Stimulated activated CD8-positive, alpha-beta memory T cell treated with anti-CD3 and anti-CD28 coated beads, Interleukin-7, amount 100 ng/mL, for 48 hours (primary cell): ENCODE measurements at places on chromosomes 11 and 22.

GRCh38 chr11:64887757-64888405, 9.5 kb upstream of the EHD1 start:
- peak; percentile 63 for DNase-seq

GRCh38 chr11:72727521-72727920, 24.7 kb downstream of the ARAP1 start:
- no peak for DNase-seq

- no peak for DNase-seq
Observed at GRCh38 chr11:129023968-129024676, 81.5 kb upstream of the TP53AIP1 start.

DNA sequence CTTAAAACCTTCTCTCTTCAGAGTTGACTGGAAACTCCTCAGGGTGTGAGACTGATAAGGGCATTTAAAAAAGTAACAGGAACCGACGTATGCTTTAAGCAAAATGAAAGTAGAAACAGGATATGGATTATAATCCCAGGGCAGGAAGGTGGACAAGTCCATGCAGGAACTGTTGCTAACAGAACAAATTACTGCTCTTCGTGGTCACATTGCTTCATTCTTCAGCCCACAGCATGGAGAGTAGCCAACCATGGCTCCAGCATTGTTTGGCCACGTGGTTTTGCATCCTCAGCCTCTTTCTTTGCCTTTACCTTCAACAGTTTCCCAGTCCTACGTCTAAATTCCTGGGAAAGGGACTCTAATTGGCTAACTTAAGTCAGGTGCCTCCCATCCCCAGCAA, 563.1 kb upstream of the ISX start:
- DNase-seq, result no peak

DNA sequence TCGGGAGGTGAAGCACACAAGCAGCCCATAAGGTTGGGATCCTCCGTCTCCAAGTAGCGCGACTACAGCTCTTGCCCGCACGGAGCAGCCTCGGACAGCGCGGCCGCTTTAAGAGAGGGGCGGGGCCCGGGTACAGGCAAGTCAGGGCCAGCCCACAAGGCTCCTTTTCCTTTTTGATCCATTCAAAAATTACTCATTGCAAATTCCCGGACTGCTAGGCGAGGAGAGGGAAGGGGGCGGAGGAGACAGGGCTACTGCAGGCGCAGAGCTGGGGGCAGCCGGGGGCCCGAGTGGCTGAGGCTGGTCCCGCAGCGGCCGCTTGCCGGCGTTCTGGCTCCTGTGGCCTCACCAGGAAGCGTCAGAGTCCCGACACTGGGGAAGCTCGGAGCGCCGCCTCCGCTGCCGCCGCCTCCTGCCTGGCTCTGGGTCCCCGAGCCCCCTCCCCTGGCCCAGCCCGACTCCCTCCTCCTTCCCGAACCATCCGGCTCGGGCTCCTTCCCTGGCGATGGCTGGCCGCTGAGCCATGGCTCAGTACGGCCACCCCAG, at the start of gene UBASH3B:
Gene UBASH3B (plus strand): TSS at position 196 of the 546 bp plus-strand sequence. CDS start 328 bp downstream, at position 524.
- DNase-seq, result peak; percentile 51

- DNase-seq, result no peak
Observed at GRCh38 chr22:27796829-27797519, 4.6 kb downstream of the MN1 start.

DNA sequence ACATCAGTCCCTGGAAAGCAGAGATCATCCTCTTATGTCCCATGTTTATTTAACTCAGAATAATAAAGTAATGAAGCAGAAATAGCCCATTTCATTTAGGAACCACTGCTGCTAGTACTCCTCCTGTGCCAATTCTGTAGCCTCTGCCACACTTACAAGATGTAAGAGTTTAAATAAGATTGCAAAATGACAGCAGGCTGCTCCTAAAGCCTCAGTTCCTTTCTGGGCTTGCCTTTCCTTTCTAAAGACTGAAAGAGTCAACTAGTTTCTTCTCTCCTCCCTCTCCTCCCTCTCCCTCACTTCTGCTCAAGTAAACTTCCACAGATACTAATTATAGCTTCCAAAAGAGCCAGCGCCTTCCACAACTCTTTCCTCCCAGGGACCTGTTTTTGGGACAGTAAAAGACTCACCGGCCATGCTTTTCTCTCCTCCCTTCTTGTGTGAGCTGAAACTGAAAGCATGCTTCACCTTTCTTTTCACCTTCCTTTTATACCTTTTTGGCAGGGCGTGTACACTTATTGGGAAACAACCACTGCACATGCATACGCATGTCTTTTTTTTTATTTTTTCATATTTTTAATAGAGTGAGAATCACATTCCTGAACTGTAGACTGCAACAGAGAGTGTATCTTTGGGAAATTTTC, 26.1 kb upstream of the CARD16 start:
- no peak for DNase-seq

DNA sequence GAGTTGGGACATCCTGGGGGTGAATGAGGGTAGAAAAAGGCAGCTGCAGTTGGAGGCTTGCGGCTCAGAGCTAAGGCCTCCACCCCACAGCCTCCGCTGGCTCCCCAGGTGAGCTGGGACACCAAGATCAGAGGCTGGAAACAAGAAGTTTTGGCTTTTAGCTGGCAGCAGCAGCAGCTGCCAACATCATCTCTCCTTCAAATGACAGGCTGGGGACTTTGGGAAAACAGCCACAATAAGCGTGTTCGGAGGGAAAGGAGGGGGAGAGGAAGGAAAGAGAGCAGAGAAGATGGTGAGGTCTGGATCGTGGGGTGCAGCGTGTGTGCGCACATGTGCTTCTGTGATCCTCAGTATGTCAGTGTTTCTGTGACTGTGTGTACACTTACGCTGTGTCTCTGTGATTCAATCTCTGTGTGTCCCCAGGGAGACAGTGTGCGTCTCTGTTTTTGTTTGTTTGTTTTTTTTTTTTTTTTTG, 62.0 kb upstream of the RASD2 start:
- no peak for DNase-seq

DNA sequence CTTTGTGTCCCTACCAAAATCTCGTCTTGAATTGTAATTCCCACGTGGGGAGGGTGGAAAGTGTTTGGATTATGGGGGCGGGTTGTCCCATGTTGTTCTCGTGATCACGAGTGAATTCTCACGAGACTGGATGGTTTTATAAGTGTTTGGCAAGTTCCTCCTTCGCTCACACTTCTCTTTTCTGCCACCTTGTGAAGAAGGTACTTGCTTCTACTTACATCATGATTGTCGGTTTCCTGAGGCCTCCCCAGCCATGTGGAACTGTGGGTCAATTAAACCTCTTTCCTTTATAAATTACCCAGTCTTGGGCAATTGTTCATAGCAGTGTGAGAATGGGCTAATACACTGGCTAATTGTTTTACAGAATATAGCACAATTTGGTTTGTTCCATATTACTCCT, 326.3 kb downstream of the GRM5 start:
- no peak for DNase-seq

- peak; percentile 99 for DNase-seq
Observed at GRCh38 chr11:64241491-64242374, 838 bp downstream of the FKBP2 start.

DNA sequence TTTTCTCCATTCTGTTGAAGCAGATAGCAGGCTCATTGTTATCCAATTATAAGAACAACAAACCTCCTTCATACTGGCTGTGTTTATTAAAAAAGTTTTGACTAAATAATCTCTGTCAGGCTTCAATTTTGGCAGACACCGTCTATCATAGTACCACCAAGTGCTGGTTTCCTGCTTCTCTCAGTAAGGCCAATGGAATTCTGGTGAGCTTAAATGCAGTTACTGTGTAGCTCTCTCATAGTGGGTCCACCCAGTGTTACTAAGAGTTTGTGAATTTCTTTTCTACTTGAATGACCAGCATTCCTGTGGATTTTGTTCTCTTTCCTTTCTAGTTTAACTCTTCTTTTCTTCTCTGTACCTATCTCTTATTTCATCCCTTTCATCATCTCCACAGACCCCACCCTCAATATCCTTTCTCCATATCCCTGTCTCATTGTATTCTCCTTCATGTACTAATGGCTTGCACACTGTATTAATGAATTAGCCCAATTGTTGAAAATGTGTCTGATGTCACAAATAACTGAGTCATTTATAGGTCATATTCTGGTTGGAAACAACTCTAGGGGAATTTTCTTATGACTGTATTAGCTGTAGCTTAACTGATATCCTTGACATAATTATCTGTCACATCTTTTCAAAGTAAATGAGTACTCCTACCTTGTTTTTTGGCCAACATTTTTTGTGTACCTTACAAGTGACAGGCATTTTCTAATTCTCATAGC, 372.1 kb downstream of the FAT3 start:
- no peak for DNase-seq

GRCh38 chr11:70367071-70367470, 31.3 kb upstream of the CTTN start:
- no peak for DNase-seq

DNA sequence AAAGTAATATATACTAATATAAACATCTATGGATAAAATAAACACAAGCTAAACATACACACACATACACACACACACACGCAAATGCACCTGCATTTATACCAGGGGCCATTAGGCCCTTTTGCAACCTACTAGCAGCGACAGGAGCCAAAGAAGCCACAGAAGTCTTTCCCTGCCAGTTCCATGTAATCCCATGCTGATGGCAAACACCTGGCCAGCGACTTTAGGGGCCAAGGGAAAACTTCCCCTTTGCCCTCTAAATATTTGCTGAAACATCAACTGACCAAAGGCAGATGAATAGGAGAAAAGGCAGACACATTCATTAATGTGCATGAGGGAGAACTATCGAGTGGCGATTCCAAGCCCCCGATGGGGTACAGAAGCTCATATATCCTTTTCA, 14.8 kb upstream of the P2RY2 start:
- no peak for DNase-seq

- DNase-seq, result no peak
Observed at GRCh38 chr22:45421349-45422055, 8.0 kb downstream of the RIBC2 start.

- no peak for DNase-seq
Observed at GRCh38 chr11:120034176-120034875, 103.6 kb downstream of the TRIM29 start.

GRCh38 chr11:110486156-110486555, 56.4 kb downstream of the FDX1 start:
- DNase-seq, result no peak

- DNase-seq, result no peak
Observed at GRCh38 chr11:61080526-61080925, 21.8 kb upstream of the CD5 start.

- DNase-seq, result no peak
Observed at GRCh38 chr11:3095712-3096361, 38.6 kb upstream of the CARS1 start.

- DNase-seq, result no peak
Observed at GRCh38 chr11:2216400-2217064, 44.9 kb upstream of the TH start.
